ENCODE measurements at places on chromosomes 11 and 22.

GRCh38 chr11:35066030-35066429 lies 72.9 kb upstream of the CD44 start:
- DNase-seq = peak; percentile 4

DNA sequence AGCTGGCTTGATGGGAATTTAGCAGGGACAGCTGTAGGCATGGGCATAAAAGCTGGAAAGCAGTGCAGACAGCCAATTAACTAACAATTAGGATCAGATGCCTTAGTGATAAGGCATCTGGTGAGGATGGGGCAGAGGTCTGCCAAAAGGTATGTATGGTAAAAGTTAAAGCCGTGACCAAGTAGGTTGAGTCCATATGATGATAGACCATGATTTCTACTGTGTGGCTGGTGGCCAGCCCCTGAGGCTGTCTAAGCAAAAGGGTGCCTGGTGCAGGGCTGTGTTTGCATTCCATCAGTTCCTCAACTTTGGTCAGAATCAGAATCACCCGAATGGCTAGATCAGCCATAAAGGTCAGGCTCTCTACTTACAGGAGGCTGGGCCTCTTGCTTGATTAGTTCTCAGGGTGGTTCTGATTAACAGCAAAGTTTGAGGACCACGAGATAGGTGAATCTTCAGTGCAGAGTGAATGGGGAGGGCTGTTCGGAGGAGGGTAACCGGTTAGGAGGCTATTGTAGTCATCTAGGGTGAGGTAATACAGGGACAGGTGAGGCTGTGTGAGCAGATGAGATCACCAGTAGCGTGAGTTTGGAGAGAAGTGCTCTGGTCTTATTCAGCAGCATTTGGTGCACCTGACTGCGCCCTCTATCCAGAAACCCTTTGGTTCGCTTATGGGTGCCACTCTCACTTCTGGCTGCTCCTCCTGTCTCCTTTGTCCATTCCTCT lies 27.2 kb downstream of the PPFIBP2 start:
- no peak for DNase-seq

GRCh38 chr22:28441720-28442263 lies 237.8 kb downstream of the TTC28 start:
- DNase-seq = no peak

GRCh38 chr11:64851831-64852351 lies 7.4 kb upstream of the CDC42BPG start:
- no peak for DNase-seq

DNA sequence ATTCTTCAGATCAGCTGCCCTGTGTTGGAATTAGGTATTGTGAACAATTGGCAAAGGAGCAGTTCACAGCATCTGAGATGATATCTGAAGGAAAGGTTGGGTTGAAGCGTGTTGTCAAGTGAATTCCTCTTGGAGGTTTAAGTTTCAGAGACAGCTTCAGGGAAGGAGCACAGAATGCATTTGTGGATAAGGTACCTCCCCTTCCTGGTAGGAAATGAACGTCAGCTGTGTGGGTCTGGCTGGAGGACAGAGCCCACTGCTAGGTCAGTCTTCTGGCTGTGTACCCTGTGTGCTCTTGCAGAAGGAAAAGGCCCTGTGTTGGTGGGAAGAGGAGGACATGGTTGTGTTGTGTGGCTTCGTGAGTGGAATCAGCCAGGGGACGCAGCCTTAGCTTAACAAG lies 88.1 kb upstream of the GAL start:
- DNase-seq = no peak

DNA sequence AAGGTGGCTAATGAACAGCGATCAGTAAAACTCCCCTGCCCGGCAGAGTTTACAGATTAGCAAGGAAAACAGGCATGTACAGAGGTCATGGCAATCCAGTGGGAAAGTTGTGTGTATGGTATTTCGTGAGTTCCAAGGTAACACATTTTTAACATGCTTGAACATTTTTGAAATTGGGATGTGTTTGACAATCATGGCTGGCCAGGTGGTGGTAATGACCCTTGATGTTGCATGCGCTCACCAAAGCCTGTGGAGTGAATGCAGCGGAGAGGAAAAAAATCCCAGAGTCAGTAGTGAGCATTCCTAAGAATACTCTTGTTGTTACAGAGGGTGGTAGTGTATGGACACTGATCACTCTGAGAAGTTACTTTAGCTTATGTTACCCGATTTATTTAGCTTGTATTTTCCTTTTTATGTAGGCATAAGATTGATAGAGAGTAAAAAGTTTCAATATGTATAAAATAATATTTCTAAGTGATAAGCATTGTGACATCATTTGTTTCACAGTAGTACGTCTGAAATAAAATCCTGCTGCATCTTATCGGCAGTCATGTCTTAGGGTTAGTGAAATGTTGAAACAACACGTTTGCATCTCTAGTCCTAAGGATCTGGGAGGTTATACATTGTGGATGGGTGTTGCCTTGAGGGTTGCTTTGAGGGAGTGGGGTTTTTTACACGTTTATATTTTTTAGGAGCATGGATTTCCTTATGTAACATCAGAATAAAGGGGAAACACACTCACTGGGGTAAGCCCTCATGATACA lies 8.7 kb downstream of the TEAD1 start:
- DNase-seq = no peak

GRCh38 chr22:26404851-26405421 lies 24.1 kb upstream of the ASPHD2 start:
- no peak for DNase-seq

- DNase-seq = no peak
Measured at GRCh38 chr22:33658775-33659174, 261.5 kb downstream of the LARGE1 start.

DNA sequence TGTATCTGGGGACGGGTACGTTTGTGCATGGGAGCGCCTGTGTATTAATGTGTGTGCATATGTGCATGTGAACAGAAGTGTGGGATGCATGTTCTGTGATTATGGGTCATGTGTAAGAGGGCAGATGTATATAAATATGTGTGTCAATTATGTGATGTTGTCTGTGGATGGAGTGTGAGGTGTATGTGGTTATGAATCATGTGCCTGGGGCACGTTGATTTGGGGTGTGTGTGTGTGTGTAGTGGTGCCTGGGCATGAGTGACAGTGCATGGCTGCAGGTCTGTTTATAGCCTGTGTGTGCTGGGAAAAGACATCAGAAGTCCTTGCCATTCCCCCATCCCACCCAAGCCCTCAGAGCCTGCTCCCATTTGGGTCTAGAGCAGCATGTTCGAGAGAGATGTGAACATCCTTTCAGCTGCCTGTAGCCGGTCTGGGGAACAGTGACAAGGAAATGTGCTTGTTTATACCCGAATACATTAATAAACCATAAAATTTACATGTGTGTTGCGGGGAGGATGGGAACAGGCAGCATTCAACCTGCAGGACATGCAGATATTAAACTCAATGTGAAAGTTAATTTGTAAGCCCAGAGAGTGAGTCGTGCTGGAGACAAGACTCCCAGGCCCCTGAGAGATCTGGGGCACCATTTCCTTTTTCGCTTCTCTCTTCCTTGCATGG lies 129.0 kb downstream of the NECTIN1 start:
- DNase-seq = no peak

DNA sequence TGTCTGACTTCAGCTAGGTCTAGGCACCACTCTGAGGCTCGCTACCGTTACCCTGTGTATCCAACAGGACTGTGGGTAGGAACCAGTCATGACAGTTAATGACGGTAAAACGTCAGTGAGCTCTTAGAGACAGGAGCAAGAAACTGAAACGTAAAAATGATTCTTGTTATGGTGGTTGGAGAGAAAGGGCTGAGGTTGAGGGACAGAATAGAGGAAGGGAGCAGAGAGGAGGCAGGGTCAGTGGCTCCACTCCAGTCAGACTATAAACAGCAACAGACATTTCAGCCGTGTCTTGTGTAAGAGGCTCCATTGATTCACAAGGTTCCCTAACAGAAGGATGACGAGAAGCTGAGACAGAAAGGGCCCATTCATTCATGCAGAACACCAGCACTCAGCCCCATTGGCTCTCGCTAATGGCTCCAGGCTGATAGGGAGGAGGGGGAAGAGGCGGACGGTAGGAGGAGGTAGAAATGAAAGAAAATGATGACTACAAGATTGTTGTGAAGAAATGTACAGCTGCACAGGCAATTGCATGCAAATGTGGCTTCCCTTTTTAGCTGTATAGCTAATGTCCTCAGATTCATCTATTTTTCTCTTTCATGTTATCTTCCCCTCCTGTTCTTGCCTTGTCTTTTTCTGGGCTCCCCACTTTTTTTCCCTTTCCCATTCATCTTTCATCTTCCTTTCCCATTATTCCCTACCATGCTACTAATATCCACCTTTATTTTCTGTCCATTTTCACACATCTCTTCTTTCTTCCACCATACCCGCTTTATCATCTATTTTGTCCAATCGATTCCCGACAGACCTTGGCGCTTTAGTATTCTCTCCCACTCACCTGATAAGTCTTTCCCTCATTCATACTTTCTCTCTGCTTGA lies 34.3 kb downstream of the ETS1 start:
- no peak for DNase-seq

DNA sequence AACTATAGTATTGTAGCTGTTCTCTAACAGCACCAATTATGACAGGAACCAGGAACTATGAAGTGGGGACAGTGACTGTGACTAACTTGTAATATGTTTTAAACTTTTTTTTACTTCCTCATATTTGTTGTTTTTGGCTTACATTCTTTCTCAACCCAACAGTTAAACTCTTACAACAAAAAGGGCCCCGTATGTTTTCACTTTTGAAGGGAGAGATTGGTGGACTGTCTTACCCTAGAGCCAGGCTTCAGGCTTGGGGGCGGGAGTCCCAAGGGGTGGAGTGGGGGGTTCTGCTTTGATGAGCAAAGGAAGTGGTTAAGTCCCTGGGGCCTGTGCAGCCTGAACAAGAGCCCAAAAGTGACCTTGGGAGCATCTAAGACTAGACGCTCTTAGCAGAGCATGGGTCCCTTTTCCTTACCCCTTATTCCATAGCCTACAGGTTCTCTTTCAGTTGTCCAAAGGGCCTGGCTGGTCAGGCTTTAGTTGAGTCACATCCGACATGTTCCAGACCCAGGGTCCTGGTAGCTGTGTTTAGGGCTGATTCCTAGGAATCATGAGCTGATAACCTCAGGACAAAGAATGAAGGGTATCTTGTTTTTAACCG lies 38.8 kb downstream of the STIM1 start:
- no peak for DNase-seq

DNA sequence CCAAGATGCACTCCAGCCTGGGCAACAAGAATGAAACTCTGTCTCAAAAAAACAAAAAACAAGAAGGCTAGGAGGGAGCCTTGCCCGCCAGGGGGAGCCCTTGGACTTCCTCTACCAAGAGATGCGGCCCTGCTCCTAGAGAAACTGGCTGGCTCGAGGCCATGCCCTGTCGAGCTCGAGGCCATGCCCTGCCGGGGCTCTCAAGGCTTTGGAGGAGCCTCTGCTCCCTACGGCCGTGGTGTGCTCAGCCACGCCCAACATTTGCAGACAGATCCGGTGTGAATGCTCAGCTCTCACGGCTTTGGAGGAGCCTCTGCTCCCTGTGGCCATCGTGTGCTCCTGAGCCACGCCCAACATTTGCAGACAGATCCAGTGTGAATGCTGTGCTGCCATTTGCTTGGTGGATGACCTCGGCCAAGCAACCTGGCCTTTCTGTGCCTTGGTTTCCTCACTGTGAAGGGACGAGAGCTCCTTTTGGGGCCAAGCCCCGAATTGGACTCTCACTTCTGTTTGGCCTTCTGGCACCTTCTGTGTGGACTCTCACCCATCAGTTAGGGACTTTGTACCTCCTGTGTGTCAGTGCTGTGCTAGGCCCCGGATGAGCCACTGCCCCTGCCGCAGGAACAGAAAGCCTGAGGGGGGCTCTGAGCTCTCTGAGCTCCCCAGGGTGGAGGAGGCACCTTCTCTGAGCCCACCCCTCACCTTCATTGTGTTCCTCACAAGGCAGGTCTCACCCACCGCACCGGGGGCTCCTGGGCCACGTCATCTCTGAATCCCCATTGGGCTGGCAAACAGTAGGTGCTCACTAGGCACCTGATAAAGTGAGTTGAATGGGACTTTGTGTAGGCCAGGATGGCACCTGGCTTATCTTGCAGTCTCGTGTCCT lies 14.1 kb downstream of the C11orf24 start:
- peak; percentile 42 for DNase-seq

DNA sequence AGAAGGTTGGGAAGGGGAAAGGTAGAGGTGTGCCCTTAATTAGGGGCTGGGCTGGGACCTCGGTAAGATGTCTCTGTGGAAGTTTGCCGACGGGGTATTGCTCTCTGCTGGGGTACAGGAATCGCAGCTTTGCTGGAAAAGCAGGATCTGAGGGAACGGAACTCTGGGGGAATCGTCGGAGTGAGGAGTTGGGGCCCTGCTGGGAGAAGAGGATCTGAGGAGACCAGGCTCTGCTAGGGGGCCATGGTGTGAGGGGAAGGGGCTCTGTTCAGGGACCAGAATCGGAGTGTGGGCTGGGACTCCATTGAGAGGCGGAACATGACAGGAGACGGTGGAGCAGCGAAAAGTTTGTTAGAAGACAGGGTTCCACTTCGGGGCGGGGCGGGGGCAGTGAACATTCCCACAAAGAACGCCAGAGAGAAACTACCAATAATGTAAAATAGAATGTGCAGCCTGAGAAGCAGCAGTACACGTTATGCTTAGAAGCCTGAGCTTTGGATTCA lies 456 bp downstream of the AAMDC start:
- no peak for DNase-seq

GRCh38 chr22:49026494-49027367 lies 800.9 kb downstream of the BRD1 start:
- DNase-seq = no peak

DNA sequence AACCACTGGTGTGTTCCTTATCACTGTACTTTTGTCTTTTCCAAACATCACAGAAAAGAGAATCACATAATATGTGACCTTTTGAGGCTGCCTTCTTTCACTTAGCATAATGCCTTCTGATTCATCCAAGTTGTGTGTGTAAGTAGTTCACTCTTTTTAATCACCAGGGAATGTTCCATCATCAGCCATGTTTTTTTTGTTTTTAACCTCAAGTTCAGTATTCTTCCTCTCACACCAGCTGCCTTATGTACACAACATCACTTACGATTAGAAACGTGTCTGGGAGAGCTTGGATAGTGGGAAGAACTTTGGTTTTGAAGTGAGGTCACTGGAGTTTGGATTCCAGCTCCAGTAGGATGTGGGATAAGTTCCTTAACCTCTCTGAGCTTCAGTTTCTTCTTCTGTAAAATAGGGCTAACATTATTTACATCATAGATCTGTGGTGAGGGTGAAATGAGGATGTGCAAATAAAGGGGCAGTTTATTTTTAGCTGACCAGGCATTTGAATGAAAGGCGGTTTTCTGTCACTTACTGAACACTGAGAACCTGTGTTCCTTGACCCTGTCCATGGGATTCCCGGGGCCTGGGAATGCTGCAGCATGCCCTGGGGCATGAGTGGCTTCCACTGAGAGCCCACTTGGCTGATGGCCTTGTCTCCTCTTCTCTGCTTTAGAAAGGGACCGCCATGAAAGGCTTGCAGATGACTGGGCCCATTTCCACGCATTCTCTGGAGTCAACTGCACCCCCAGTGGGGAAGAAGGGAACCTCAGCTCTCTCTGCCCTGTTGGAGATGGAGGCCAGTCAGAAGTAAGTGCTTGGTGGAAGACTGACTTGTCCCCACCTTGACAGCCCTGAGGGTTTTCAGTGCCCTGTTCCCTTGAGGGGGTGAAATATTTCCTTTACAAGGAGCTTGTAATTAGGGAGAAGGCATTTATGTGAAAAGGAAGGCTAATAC lies 92.6 kb downstream of the DEPDC5 start:
- DNase-seq = no peak

GRCh38 chr22:38611559-38611958 lies 41.6 kb upstream of the DMC1 start:
- no peak for DNase-seq

GRCh38 chr22:22230438-22230837 lies 14.1 kb upstream of the VPREB1 start:
- DNase-seq = no peak
